ENCODE measurements at places on chromosomes 12 and 14.

DNA sequence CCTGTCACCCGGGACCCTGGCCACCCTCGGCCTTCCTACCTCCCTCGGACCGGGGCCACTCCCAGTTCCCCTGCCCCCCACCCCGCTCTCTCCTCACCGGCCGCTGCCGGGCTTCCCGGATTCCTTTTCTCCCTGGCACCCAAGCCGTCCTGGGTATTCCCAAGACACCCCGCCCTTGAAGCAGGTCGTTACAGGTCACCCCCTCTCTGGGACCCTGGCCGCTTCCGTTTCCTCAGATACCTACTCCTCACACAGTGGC is 493 bp downstream of the NUMB start:
- no peak for DNase-seq

DNA sequence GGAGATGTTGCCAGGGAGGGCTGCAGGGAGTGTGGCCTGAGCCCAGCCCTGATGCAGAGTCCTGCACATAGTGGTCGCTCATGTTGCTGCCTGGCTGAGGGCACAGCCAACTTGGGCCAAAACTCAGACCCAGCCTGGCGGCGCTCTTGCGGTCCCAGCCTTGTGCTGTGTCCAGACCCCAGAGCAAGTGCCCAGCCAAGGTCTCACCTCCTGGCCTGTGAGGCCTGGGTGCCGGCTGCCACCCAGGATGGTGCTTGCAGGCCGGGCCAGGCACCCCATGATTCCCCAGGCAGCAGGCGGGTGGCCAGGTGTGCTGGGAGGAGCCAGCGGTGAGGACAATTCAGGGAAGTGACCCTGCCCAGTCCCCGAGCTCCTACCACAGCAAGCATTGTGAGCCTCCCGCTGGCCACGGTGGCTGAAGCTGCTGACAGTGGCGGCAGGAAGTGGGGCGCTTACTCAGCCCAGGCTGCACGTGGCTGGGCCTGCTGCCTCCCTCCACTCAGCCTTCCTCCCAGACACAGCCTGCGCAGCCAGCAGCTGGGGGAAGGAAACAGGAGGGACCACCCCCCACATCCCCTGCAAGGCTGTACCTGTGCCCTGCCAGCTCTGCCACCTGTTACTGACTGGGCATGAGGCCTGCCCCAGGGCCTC is 17.7 kb upstream of the PGF start:
- peak; percentile 58 for DNase-seq

GRCh38 chr14:53108292-53109104 is 44.6 kb downstream of the DDHD1 start:
- DNase-seq, result no peak

DNA sequence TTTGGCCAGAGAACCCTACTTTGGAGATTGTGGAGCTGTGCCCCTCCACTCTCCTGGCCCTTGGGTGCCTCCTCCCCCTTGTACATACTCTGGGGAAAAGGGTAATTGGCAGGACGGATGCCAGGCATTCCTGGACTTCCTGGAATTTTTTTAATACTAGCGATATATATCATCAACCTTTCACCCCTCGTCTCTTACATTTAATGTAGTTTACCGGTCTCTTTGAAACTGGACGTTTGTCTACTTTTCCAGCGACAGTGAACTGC is 767 bp upstream of the CRY1 start:
- DNase-seq, result no peak

- DNase-seq, result no peak
Measured at GRCh38 chr14:42368234-42368633, 761.6 kb downstream of the LRFN5 start.

- peak; percentile 1 for DNase-seq
Measured at GRCh38 chr12:55797068-55797467, 20.5 kb downstream of the SARNP start.

- no peak for DNase-seq
Measured at GRCh38 chr12:94798113-94798512, 147.8 kb upstream of the TMCC3 start.
